CD14-positive monocyte (primary cell): ENCODE measurements at places on chromosomes 12 and 14.

DNA sequence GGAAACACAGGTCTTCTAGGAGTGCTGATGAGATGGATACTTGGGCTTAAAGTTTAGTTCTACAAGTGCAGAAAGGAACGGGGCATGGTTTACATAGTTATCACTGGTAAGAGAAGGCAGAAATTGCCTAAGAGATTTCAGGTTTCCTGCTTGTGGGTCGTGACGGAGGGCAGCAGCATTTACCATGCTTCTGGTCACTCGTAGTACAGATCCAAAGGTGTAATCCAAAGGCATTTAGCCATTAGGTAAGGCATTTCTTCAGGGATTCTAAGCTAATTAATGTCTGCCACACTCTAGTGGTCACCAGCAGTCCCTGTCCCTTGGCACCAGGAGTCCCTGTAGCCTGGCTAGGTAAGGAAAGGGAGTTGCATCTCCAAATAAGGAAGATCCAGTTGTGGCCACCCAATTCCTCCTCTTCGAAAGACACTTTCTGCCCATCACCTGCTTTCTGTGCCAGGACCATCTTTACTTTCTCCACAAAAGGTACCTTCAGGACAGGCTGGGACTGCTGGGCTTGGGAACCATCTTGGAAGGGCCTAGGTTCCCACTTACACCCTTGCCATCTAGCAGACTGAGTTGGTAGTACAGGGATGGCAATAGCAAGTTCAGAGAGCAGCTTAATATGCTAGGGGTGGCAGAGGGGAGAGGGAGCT lies 1.5 kb downstream of the GSTZ1 start:
- no peak for DNase-seq

- no peak for DNase-seq
Measured at GRCh38 chr14:93142854-93143652, 27.3 kb upstream of the ITPK1 start.

DNA sequence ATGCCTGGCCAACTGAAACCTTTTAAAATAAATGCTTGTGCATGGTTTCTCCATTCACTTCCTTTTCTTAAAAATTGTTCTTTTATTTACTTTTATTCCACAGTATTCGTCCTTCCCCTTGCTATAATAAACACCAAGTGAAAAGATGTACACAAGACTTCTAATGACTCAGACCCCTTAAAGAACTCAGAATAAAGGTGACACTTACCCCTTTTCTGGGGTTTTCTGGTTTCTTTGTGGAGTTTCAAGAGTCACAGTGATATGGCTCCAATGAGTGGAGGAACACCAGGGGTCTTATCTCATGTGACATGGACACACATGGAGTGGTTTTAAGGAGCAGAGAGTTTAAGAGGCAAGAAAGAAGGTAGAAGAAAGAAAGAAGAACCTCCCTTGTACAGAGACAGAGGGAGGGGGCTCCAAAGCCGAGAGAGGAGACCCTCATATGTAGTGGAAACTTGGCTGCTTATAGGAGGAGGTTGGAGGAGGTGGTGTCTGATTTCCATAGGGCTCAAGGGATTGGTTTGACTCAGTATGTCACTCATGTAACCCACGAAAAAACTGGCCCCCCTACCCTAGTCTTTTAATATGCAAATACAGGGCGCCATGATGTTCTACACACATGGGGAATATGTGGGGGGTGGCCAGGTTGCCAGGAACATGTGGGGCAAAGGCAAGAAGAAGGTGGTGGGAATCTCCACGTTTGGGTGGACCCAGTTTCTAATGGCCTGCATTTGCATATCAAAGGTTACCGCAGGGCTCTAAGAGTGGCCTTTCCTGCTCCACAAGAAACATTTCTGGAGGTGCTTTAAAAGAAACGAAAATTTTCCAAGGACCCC lies 22.1 kb upstream of the CD69 start:
- no peak for DNase-seq

GRCh38 chr14:103073876-103074728 lies 9.9 kb upstream of the LBHD2 start:
- DNase-seq: no peak

GRCh38 chr14:22097586-22098292 lies 424.1 kb upstream of the OR4E1 start:
- DNase-seq: no peak

GRCh38 chr14:52834440-52834842 lies 43.0 kb upstream of the GNPNAT1 start:
- no peak for DNase-seq

GRCh38 chr14:43595096-43595772 lies 911.8 kb downstream of the FSCB start:
- no peak for DNase-seq

DNA sequence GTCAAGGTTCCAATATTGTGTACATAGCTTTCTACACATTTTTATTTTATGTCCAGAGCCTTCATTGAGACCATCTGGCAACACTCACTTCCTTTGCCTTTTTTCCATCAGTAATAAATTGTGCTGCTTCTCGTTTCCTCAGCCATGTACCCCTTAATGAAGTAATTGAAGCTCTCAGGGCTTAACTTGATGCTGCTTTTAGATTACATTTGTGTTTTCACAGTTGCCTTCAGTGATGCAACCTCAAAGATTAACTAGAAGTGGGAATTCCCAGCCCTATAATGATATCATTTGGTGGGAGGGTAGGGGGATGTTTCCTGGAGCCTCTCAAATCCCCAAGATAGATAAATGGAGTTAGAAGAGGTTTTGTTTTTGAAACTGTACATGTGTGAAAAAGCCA lies 80.2 kb upstream of the KRR1 start:
- no peak for DNase-seq

GRCh38 chr12:10779103-10779502 lies 23.3 kb downstream of the TAS2R7 start:
- no peak for DNase-seq

GRCh38 chr14:49362916-49363315 lies 223.3 kb downstream of the RPS29 start:
- no peak for DNase-seq

DNA sequence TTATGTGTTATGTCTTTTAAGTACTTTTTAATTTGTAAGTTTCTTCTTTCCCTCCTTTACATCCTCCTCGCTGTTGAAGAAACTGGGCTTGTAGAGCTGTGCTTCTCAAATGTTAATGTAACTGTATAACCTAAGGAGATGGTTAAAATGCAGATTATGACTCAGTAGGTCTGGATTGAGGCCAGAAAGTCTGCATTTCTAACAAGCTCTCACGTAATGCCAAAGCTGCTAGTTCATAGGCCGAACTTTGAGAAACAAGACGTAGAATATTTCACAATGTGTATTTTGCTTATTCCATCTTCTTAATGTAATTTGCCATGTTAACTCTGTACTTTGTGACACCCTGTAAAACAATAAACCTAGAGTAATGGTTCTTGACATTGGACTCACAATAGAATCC lies 193.3 kb upstream of the SYT1 start:
- DNase-seq: no peak

- DNase-seq: no peak
Measured at GRCh38 chr12:15355766-15356165, 33.5 kb downstream of the PTPRO start.

- no peak for DNase-seq
Measured at GRCh38 chr12:5565933-5566599, 134.2 kb downstream of the NTF3 start.

DNA sequence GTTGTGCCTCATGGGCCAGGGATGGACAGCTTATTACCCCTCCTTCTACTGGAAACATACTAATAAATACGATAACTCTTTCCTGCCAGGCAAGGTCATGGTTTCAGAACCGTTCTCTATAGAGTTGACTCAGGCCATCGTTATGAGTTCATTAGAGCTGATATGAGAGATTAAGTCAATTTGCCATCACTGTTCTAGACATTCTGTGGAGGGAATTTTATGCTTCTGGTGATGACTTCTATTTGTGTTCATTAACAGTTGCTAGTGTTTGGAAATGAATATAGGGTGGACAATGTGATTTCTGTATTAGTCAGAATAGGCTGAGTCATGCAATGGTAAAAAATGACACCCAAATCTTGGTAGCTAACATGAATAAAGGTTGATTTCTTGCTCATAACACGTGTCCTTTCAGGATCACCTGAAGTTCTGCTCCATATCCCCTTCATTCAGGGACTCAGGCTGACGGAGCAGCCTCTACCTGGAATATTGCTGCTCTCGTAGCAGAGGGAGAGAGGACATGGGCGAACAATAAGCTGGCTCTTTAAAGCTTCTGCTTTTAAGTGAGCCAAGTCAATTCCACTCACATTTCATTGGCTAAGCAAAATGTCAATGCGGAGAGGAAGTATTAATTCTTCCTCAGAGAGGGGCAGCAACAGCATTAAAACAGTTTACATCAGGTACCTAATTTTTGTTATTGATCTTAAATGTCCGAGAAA lies 18.5 kb upstream of the TBPL2 start:
- DNase-seq: peak; percentile 33

DNA sequence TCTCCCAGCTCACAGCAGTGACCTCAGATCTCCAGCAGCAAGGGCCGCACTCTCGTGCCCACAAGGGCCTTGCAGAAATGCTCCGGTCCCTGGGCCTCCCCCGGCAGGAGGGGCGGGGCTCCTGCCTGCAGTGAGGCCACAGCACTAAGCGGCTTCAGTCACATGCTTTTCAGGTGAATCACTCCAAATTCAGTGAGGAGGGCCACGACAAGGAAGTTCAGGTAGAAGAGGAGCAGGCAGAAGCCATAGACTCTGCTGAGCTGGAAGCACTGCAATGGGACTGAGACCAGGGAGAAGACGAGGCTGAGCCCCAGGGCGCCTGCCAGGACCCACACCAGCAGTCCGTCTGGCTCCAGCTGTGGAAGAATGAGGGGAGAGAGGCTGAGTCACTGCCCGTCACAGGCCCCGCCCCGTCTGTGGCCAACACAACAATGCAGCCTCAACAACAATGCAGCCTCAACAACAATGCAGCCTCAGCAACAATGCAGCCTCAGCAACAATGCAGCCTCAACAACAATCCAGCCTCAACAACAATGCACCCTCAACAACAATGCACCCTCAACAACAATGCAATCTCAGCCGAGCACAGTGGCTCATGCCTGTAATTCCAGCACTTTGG lies 35.2 kb downstream of the SLC8B1 start:
- no peak for DNase-seq

- DNase-seq: peak; percentile 69
Measured at GRCh38 chr14:75906680-75907280, 75.0 kb downstream of the TGFB3 start.

DNA sequence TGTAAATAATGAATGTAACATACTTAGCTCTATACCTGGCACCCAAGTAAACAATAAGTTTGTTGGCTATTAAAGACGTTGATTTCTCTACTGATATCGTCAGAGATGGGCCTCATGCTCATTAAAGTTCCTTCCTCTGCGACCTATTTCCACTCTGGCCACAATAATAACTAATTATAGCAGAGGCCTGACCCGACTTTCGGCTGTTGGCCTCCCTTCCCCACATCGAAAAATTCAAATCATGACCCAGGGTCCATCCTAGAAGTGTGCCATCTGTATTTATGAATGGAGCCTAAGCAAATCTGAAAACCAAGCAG lies 321 bp upstream of the USP30 start:
- DNase-seq: no peak

DNA sequence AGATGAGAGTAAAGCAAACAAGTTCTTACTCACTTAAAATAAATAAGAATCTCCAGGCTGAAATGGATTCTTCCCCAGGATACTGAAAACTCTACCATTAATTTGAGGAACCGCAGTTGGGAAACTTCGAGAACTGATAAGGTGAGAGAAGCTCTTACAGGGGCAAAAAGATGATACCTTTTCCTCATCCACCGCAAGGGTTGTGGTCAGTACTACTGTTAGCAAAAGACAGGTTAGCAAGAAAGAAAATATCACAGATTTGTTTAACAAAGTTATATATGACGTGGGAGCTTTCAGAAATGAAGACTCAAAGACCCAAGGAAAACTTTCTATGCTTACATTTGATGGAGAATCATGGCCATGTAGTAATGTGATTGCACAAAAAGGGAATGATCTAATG lies 441.6 kb downstream of the PCNX1 start:
- no peak for DNase-seq

- DNase-seq: no peak
Measured at GRCh38 chr14:80164991-80165721, 46.1 kb downstream of the DIO2 start.
